Fibroblast of skin of right quadriceps (primary cell): ENCODE measurements at places on chromosomes 13 and 19.
A peak's percentile ranks its signal among the peaks of the same experiment; 100 is the strongest.

- DNase-seq, result no peak
Observed at GRCh38 chr19:53308339-53308811, 25.2 kb upstream of the ZNF845 start.

- DNase-seq, result peak; percentile 52
Observed at GRCh38 chr19:29687897-29688728, 22.9 kb downstream of the PLEKHF1 start.

DNA sequence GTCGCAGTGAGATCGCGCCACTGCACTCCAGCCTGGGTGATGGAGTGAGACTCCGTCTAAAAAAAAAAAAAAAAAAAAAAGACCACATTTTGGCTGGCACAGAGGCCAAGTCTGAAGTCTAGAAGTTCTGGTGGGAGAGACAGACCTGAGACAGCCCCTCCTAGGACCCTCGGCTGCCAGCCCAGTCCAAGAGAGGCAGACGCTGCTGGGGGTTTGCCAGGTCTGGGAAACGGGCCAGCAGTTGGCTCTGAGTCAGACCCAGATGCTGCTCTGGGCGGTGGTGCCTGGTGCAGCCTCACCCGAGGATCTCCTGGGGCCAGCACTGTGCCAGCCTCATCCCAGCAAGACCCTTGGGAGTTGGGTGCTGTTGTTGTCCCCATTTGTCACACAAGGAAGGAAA, 5.8 kb downstream of the FCHO1 start:
- DNase-seq, result peak; percentile 48

GRCh38 chr19:55702131-55702627, 27.2 kb downstream of the EPN1 start:
- DNase-seq, result no peak

GRCh38 chr13:95745752-95746151, 68.8 kb downstream of the DNAJC3 start:
- no peak for DNase-seq

- no peak for DNase-seq
Observed at GRCh38 chr19:49818649-49819370, 721 bp downstream of the MED25 start.

- DNase-seq, result no peak
Observed at GRCh38 chr13:45200701-45201232, at the start of gene KCTD4. Gene KCTD4 (minus strand): TSS chr13:45201045. CDS start chr13:45194567, 6,478 bp downstream.

DNA sequence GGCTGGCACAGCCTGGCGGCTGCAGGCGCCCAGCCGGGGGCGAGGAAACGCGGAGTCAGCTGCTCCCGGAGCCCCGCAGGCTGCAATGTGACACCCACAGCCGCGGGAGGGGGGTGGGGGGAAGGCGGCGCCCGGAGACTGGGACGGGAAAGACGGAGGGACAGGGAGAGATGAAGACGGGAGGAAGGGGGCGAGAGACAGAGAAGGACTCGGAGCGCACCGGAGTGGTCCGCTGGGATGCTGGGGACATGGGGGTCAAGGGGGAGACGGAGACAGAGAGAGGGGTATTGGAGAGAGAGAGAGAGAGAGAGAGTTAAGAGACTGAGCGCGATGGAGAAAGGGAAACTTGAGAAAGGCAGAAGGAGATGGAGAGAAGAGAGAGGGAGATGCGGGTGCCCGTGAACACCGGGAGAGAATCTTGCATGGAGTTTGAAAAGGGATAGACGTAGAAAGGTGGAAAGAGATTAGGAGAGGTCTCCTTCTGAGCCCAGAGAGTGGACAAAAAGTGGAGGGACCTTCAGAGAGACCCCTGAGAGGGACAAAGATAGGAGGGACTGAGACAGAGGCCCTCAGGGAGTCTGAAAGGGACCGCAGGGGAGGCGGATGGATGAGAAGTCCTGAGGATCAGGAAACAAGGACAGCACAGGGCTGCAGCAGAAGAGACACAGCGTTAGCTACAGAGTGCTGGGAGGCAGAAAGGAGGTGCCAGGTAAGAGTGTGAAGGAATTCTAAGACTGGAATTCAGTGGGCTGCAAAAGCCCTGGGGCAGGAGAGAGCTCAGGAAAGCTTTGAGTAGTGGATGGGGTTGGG, 1.0 kb downstream of the SCN1B start:
- DNase-seq, result peak; percentile 39

DNA sequence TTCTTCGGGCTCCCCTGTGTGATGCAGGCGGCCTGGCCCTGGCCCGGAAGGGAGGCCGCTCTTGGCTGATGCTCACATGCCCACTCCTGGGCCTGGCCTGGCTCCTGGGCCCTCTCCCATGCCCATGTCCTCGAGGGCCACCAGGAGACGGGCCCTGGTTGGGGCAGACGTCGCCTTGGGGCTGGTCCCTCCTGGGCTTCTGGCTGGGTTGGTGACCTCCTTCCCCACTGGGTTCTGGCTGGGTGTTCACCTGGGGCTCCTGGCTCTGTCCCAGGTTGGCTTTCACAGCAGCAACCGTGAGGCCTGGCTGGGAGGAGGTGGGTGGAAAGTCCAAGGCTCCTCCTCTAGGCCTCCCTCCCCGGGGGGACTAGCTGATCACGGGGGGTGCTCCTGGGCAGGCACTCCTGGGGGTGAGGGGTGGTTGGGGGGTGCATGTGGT, 15.5 kb upstream of the SLC7A10 start:
- no peak for DNase-seq

- DNase-seq, result peak; percentile 32
Observed at GRCh38 chr19:38514812-38515633, 81.5 kb downstream of the RYR1 start.

- DNase-seq, result no peak
Observed at GRCh38 chr19:54017261-54017660, 25.8 kb downstream of the CACNG6 start.

DNA sequence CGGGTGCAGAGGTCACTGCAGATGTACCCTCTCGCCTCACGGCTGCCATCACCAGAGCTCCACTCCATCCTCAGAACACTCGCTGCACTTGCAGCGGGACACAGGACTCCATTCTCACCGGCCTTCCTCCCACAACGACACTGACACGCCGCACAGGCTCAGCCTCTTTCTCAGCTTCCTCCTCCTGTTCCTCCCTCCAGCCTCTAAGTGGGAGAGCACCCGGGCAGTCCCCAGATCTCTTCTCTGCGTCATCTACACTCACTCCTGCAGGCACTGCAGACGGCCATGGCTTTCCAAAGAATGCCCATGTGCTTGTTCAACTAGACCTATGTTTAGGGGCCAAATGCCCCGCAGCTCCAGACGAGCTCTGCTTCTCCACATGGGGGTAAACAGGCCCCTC, 14.3 kb upstream of the FKRP start:
- DNase-seq, result no peak

DNA sequence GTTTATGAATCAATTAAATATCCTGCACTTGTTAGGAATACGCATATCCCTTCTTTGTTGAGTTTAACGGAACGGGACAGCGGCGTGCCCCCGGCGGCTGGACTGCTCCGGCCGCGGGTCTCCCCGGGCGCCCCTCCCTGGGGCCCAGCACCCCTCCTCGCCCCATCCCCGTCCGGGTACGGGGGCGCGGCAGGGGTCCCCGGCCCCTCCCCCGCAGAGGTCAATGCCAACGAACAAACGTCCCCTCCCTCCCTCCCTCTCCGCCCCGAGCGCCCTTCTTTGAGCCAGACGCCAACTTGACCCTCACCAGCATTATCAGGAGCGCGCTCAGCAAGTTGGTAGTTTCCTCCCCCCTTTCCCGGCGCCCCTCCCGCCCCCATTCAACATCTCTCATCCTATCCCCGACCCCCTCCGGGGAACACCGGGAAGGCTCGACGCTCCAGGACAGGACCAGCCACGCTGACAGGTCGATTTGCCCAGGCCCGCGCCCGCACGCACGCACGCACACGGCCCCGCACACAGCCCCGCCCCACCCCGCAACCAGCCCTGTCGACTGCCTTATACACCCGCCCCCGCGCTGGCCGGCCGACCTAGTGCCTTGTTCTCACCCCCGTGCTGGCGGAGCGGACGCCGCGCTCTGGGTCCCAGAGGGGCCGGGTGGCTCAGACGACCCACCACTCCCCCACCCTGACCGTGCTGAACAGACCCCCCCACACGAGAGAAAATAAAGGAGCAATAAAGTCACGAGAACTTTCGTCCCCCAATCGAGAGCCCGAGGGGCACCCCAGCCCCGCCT, 5.0 kb downstream of the LYL1 start:
- no peak for DNase-seq

DNA sequence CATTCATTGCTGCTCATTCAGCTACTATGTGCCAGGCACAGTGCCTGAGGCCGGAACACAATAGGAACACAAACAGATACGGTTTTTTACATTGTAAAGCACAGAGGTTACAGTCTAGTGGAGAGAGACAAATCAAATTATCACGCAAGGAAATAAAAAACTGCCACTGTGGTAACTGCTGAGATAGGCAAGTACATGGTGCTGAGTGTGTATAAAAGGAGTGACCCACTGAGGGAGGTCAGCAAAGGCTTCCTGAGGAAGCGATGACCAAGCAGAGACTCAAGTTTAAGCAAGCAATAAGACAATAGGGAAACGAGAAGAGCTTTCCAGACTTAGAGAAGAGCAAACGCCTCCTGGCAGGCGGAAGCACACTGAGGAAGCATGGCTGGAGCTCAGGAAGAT, 56.4 kb downstream of the NUFIP1 start:
- no peak for DNase-seq

DNA sequence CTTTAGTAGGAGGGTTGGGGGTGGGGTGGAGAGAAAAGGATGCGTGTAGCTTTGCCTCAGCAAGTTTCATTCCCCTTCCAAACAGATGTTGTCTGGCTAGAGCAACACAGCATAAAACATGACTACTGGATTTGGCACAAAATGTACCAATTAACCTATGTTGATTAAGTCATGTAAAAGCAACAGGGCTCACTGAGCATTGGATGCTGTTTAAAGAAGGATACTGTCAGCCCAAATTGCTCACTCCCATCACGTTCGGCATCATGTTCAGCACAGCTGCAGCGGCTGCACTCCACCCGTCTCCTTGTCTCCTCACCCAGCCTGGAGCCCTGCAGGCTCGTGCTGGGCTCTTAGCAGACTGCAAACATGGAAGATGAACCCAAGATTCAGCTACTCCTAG, 77.5 kb downstream of the DLEU7 start:
- no peak for DNase-seq

DNA sequence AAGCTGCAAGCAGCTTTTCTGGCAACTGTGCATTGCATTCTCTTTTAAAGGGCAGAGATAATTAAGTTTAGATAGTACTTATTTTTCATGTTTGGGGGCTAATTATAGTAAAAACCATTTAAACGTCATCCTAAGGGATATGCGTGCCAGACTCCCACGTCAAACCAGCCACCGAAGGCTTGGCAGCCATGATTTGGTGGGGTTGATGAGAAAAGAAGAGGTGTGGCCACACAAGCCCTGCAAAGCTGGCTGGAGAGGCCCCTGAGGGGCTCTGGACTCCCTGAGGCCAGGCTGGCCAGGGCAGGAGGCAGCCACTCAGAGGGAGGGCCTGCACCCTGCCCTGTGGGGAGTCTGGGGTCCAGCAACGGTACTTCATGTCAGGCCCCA, 17.5 kb downstream of the PEPD start:
- no peak for DNase-seq

GRCh38 chr13:29883941-29884518, 33.6 kb upstream of the UBL3 start:
- no peak for DNase-seq

- DNase-seq, result no peak
Observed at GRCh38 chr13:100478107-100478809, 110.3 kb downstream of the GGACT start.

GRCh38 chr19:41435936-41436673, 3.6 kb downstream of the DMAC2 start:
- no peak for DNase-seq

GRCh38 chr13:101144808-101145419, 271.4 kb downstream of the NALCN start:
- peak; percentile 52 for DNase-seq

- peak; percentile 18 for DNase-seq
Observed at GRCh38 chr13:114313061-114313860, 1.0 kb upstream of the CHAMP1 start.

DNA sequence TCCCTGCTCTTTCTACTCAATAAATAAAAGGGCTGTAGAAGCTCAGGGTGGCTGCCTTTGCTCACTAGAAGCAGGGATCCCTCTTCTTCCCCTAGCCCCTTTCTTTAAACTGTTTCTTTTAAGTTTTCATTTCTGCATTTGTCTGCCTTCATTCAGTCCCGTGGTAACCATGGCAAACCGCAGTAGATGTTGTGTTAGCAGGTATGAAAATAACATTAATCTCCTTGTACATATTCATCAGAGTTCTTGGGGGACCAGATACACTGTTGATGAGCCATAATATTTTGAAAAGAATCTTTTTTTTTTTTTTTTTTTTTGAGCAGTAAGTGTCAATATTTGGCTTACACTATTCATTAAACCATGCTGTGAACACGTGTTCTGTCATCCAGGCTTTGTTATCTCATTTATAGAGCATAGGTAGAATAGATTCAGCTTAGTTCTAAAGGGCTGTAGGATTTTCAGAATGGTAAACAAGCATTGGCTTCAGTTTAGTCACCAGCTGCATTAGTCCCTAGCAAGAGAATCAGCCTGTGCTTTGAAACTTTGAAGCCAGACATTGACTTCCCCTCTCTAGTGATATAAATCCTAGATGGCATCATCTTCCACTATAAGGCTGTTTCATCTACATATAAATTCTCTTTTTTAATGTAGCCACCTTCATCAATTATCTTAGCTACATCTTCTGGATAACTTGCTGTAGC, 59.4 kb upstream of the SPRY2 start:
- DNase-seq, result no peak

- no peak for DNase-seq
Observed at GRCh38 chr13:48072304-48072703, 22.6 kb downstream of the MED4 start.

- no peak for DNase-seq
Observed at GRCh38 chr13:36680913-36681312, 7.1 kb downstream of the SERTM1 start.

- DNase-seq, result peak; percentile 52
Observed at GRCh38 chr19:7507884-7508283, 8.0 kb upstream of the ZNF358 start.
